ENCODE measurements at places on chromosomes 13 and 19.

- no peak for DNase-seq
These were observed 6.3 kb downstream of the VSTM2B start for GRCh38 chr19:29532097-29532496.

GRCh38 chr13:79231887-79232286 is 174.2 kb downstream of the RBM26 start:
- no peak for DNase-seq

DNA sequence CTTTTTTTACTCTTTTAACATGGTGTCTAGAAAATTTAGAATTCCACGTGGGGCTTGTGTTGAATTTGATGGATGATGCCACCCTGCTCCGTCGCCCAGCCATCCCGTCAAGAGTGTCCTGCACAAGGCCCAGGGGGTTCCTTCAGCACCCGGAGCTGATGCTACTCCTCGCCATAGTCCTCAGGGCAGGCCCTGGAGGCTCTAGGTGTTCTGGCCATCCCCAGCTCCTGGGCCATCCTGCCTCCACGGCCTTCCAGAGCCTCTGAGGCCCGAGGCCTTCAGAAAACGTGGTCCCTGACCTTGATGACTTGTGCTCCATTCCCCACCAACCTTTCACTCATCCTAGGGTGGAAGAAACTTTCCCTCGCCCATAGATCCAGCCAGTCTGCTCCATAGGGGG is 3.3 kb downstream of the AKT1S1 start:
- no peak for DNase-seq

DNA sequence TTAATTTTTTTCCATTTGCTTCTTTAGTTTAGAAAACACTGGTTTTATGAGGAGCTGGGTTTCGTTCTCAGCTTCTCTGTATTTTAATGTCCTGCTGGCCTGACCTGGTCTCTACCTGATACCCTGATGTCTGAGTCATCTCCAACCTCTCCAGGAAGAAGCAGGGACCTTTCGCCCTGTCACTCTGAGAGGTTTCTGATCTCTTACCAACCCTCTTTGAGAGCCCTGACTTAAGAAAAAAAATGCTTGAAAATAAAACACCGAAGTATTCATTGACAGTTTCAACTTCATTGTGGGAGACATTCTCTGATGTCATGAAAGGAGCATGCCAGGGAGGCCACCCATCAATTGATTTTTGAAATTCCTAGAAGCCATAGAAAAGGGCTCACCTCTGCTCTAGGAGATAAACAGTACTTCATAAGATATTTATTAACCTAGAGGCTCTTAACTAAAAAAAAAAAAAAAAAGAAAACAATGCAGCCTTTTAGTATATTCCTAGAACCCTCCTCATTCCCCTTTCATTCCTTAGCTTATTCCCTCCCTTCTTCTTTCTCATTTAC is 234.8 kb downstream of the ENOX1 start:
- no peak for DNase-seq
